ENCODE measurements at places on chromosomes 2 and 18.

DNA sequence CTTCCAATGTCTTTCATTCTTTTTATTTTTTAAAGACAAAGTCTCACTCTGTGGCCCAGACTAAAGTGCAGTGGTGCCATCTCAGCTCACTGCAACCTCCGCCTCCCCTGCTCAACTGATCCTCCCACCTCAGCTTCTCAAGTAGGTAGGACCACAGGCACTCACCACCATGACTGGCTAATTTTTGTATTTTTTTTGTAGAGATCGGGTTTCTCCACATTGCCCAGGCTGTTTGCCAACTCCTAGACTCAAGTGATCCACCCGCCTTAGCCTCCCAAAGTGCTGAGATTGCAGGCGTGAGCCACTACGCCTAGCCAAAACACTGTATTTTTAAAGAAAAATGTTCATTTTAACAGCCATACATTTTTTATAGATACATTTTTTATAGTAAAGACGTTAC, 12.7 kb downstream of the GCKR start:
- no peak for DNase-seq

DNA sequence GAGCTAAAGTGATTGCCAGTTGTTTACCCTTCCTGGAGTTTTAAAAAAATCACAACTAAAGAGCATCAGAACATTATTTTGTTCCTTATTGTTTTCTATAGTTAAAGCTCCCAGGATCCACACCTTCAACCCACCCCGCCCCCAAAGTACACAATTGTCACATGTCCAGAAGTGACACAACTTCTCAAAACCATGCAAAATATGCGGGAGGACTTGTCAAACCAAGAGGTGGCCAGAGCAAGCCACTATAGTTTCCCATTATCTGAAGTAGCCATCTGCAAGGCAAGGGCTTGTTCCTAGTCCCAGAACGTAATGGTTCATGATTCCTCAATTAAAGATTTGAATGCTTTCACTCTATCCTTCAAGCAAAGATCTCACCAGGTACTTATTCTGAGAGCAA, 9.9 kb upstream of the INO80C start:
- DNase-seq = no peak

DNA sequence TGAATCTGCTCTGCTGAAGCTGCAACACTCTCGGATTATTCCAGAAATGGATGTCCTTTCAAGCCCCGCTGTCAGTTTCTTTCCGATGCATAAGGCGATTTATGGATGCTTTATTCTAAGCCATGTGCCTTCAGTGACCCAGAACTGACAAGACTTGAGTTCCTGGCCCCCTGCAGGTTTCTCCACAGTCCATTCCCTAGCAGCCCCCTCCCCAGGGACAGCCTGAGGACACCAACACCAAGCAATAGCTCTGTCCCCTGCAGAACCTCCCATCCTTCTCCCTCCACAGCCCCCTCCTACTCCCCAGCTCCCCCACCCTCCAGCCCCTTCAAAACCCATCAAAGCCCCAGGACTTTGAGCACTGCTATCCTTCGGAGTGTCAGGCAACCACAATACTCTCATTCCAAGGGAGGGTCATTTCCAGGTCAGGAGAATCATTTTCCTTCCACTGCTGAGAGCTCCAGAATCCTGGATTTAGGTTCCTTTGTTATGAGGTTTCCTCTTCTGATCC, 24.6 kb upstream of the SPP2 start:
- no peak for DNase-seq

DNA sequence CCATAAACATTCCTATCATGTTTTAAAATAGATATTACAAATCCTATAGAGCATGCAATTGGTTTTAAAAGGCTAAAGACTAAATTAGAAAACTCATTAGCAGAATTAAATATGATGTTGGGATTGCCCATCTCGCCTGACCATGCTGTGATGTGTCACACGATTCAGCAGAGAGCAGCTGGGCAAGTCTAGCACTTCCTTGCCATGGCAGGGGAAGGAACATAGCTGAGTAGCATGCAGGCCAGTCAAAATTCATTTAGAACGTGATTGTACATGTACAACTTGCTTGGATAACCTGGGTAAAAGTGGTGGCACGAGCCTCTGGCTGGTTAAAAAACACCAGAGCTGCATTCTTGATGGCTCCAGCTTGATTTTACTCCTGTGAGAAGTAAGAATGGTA, 81.3 kb downstream of the SCN3A start:
- no peak for DNase-seq

DNA sequence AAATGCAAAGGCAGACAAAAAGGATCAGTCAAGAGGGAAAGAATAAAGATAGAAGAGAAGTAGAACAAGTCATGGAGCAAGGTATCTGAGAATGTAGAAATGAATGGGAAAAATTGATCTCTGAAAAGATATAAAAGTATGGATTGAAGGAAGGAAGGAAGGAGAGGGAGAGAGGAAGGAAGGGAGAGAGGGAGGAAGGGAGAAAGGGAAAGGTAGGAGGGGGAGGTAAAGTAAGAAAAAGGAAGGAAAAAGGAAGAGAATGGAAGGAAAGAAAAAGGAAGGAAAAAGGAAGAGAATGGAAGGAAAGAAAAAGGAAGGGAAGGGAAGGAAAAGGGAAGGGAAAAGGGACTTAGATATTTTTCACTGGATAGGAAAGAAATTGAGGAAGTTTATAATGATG, 31.5 kb upstream of the TTC21B start:
- DNase-seq = no peak

DNA sequence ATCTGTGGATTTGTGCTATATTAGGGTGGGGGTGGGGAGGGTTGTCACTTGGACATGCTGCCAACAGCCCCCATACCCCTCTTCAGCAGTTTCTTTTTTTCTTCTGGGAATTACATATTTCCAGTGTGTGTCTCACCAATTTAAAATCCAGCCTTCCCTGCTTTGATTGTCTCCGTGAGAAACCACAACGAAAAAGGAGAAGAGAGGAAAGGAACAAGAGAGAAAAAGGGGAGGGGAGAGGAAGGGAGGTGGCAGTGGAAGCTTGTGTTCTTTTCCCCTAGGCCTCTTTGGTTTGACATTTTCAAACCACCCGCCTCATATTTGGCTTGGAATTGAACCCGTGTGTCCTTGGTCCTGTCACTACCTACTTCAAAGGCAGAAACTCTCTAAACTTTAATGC, 860 bp downstream of the CTNNA2 start:
- DNase-seq = no peak

GRCh38 chr2:216590780-216591179, 42.4 kb upstream of the IGFBP2 start:
- DNase-seq = peak; percentile 53

DNA sequence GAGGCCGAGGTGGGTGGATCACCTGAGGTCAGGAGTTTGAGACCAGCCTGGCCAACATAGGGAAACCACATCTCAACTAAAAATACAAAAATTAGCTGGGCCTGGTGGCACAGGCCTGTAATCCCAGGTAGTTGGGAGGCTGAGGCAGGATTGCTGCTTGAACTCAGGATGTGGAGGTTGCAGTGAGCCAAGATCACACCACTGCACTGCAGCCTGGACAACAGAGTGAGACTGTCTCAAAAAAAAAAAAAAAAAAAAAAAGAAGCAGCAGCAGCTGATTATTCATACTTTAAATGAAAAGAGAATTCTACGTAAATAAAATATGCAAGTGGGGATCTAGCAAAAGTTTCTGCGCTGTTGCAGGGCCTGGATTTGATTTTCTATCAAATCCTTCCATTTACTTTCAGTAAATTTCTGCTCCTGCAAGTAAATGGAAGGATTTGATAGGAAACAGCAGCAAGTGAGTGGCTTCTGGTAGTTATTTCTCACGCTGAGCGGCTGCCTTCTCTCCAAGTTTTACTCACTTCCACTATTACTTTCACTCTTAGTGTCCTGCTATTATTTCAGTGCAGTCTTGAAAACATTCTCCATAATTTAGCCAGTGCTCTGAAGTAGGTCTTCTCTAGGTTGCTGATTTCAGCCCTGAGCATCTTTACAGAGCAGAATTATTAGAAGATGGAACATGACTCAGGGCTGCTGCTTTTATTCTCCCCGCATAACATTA, 68.4 kb downstream of the SLC16A14 start:
- no peak for DNase-seq

- peak; percentile 52 for DNase-seq
Measured at GRCh38 chr18:36469461-36469860, 171.9 kb downstream of the FHOD3 start.

DNA sequence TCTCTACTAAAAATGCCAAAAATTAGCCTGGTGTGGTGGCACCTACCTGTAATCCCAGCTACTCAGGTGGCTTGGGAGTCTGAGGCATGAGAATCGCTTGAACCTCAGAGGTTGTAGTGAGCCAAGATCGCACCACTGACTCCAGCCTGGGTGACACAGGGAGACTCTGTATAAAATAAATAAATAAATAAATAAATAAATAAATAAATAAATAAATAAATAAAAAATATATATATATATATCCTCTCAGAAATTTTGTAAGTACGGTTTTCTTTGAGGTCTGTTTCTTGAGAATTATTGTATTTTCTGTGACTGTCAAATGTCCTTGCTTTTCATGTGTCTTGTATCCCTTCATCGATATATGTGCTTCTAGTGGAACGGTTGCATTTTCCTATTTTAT, 406.9 kb upstream of the FIGN start:
- no peak for DNase-seq

DNA sequence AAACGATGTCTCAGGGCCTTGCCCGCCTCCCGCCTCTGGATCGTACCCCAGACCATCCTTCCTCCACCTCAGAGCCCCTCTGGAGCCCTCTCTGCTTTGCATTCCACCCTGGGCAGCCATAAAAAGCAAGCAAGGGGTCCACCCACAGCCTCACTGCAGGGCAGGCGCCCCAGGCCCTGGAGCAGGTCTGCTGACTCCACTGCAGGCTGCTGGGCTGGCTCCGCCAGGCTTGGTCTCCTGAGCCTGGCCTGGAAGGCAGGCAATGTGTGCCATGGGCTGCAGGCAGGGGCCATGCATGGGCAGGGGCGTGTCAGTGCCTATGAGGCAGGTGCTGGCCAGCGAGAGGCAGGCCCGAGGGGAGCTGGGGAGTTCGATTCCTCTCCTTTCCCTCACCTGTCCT, 186.0 kb downstream of the ANKRD30B start:
- DNase-seq = no peak

DNA sequence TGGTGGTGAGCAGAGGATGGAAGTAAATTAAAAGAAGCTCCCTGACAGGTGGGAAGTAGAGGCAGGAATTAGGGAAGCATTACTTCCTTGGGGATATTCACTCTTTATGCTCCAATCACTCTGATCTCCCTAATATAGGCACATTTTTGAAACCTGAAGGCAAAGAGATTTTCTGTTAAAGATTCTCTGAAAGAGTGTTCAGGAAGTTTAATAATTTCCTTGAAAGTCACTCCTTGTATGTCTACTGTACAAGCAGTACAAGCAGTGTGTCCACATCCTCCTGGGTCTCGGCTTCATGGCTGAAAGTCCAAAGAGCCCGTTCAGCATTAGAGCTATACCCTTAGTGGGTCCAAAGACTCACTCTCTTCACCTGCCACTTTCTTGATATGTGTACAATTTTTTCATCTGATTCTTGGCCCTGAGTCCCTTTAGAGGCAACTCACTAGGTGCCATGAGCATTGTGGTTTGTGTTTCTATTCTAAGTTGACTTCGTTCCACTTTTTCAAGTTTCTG, 60.2 kb downstream of the AAK1 start:
- no peak for DNase-seq

- DNase-seq = no peak
Measured at GRCh38 chr2:134926231-134926931, 7.8 kb downstream of the CCNT2 start.

- DNase-seq = peak; percentile 70
Measured at GRCh38 chr2:174486563-174487107, at the start of gene GPR155. GPR155 (minus strand) TSS chr2:174487029; CDS start chr2:174481956, 5,073 bp downstream.

- peak; percentile 71 for DNase-seq
Measured at GRCh38 chr18:3623769-3624545, 174.0 kb downstream of the TGIF1 start.

DNA sequence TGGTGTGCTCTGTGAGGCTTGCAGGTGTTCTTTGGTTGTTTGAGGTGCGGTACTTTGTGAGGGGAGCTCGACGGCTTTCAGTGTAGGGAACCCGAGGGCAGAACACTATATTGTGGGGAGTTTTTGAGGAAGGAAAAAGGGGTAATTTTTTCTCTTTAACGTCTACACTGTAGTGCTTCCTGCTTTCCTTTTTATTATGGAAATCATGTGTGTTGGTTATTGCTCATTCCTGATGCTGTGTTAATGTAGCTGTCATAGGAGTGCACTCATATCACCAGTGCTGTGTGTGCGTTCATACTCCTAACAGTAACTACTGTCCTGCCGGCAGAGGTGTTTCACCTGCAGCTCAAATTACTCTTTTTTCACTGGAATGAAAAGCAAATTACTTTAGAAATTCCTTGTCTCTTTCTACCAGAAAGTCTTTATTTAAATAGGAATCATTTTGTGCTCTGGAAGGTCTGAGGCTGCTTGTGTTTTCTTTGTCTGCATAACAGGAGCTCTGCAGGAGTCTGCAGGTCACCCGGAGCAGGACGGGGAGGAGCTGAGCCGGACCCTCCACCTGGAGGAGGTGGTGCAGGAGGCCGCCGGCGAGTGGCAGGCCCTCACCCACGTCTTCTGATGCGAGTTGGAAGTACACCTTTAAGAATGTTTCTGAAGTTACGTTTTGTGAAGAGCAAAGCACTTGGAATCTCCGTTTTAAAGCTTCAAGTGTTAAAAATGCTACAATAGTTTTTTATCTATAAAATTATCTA, 145.5 kb downstream of the ZNF236 start:
- no peak for DNase-seq

- DNase-seq = no peak
Measured at GRCh38 chr2:207670887-207671286, 40.6 kb upstream of the CCNYL1 start.

DNA sequence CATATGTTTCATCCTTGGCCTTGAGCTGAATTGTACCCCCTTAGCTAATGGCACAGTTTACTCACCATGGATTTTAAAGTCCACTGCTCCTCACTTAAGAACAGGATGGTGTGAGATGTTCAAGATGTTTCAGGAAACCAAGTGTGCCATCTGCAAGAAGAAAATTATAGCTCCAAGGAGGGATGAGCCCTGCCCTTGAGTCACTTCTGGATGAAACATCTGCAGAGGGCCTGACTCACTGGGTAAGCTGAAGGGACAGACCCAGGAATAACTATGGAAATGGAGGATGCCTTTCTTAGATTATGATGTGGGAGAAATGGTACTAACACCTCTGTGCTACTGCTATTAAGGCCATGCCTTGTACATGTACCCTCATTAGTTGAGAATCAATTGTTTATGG, 6.4 kb downstream of the MARS2 start:
- no peak for DNase-seq

GRCh38 chr2:226461981-226462380, 337.6 kb downstream of the IRS1 start:
- no peak for DNase-seq

GRCh38 chr2:375270-375955, 87.5 kb upstream of the ALKAL2 start:
- DNase-seq = no peak

Measured in left ventricle myocardium inferior (tissue), 1 donor.